Cardiac muscle cell (in vitro differentiated cells and primary cell): ENCODE measurements at places on chromosomes 4 and X.

DNA sequence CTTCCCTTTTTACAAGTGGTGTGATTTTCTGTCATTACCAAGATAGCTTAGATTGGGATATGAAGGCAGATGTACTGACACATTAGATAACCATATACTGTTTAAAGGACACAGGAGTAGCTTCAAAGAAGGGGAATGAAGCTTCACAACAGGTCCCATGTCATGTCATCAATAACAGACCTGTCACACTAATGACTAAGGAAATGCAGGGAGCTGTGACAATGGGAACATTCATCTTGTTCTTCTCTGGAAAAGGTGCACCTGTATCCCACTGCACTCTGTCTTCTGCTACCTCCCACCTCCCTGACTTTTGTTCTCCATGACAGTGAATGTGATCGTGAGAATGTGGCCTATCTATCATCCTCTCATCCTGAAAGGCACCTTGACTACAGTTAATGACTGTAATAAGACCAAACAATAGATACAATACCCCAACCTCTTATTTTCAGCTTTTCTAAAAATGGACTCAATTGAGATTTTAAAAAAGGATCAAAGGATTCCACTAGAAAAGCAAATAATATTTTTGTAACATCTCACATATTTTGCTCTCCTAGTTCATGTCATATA is 472.5 kb downstream of the STPG2 start:
- no peaks in the 10 kb centered on the region for H3K27me3 ChIP-seq
- no peak overlapping the region for H3K27ac ChIP-seq
- H3K4me1 ChIP-seq = no peaks in the 10 kb centered on the region
- H3K36me3 ChIP-seq = no peaks in the 10 kb centered on the region

DNA sequence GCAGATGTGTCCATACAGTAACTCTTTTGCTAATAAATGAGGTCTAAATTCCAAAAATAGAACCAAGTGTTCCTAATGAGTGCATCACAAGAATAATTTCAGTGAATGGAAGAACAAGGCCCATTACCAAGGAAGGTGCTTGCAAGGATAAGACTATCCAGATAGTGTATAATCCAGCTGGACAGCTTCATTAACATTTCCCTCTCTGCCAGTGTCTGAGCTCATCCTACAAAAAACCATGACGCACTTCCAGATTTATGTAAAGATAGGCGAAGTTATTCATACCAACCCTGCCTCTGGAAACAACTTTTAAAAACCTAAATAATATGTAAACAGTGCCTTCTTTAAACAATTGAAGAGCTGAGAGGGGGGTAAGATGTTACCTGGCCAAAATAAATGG is 177.9 kb upstream of the STK26 start:
- no peak overlapping the region for H3K27ac ChIP-seq
- no peaks in the 10 kb centered on the region for H3K27me3 ChIP-seq
- no peaks in the 10 kb centered on the region for H3K4me1 ChIP-seq
- no peaks in the 10 kb centered on the region for H3K36me3 ChIP-seq

- no peak overlapping the region for H3K27ac ChIP-seq
- no peaks in the 10 kb centered on the region for H3K4me1 ChIP-seq
- no peak for DNase-seq
Observed at GRCh38 chrX:153019166-153019565, 25.2 kb upstream of the PNMA5 start.

DNA sequence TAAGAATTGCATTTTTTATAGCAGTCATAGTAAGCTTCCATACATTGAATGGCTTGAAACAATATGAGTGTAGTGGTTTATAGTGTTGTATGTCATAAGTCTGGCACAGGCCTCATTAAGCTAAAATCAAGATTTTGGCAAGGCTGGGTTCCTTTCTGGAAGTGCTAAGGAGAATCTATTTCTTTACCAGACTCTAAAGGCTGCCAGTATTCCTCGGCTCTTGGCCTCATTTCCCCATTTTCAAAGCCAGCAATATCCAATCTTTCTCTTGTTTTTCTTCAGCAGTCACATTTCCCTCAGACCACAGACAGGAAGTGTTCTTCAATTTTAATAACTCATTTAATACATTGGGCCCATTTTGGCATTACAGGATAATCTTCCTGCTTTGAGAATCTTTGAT is 1155.5 kb upstream of the PABPC4L start:
- no peak overlapping the region for H3K4me3 ChIP-seq
- H3K4me1 ChIP-seq = no peaks in the 10 kb centered on the region
- no peaks in the 10 kb centered on the region for H3K27me3 ChIP-seq

- H3K27ac ChIP-seq = peak overlapping the region; percentile 23
- no peaks in the 10 kb centered on the region for H3K4me1 ChIP-seq
- H3K4me3 ChIP-seq = no peak overlapping the region
- no peaks in the 10 kb centered on the region for H3K27me3 ChIP-seq
Observed at GRCh38 chrX:65508851-65509250, 25.7 kb downstream of the LAS1L start.

- no peak for DNase-seq
- H3K27me3 ChIP-seq = no peaks in the 10 kb centered on the region
- no peak overlapping the region for H3K4me3 ChIP-seq
- H3K36me3 ChIP-seq = no peaks in the 10 kb centered on the region
Observed at GRCh38 chr4:188041721-188042120, 46.1 kb downstream of the ZFP42 start.

GRCh38 chrX:150700107-150700506 is 6.9 kb downstream of the MTMR1 start:
- no peaks in the 10 kb centered on the region for H3K4me1 ChIP-seq
- H3K27ac ChIP-seq = no peak overlapping the region
- no peak overlapping the region for H3K4me3 ChIP-seq
- no peak for DNase-seq
- no peaks in the 10 kb centered on the region for H3K27me3 ChIP-seq

GRCh38 chr4:110878413-110878812 is 255.5 kb upstream of the PITX2 start:
- DNase-seq = no peak
- no peaks in the 10 kb centered on the region for H3K4me1 ChIP-seq
- no peaks in the 10 kb centered on the region for H3K36me3 ChIP-seq
- no peak overlapping the region for H3K4me3 ChIP-seq
- no peaks in the 10 kb centered on the region for H3K27me3 ChIP-seq

- H3K27me3 ChIP-seq = peaks cover 4% of the 10 kb centered on the region
- H3K4me3 ChIP-seq = no peak overlapping the region
- peaks cover 14% of the 10 kb centered on the region for H3K4me1 ChIP-seq
- no peak overlapping the region for H3K27ac ChIP-seq
- no peaks in the 10 kb centered on the region for H3K36me3 ChIP-seq
- peak; percentile 41 for DNase-seq
Observed at GRCh38 chr4:182219411-182220056, 23.7 kb upstream of the TENM3 start.

DNA sequence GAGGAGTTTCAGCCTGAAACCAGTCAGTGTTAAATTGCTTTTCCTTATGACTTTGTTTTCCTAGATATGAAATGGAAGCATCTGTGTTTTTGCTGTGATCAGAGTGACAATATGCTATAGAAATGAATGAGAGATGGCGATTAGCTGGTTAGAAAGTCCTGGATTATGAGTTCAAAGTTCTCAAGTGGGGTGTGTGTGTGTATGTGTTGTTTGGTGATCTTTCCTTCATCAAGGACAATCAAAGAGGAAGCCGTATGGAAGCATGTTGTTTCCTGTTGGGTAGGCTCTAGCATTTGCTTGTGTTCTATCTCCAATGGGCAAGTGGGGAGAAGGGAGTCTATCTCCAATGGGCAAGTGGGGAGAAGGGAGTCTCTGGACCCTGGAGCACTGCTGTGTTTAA is 64.0 kb upstream of the STX18 start:
- H3K4me1 ChIP-seq = no peaks in the 10 kb centered on the region
- no peaks in the 10 kb centered on the region for H3K36me3 ChIP-seq
- no peaks in the 10 kb centered on the region for H3K27me3 ChIP-seq
- no peak for DNase-seq
- no peak overlapping the region for H3K4me3 ChIP-seq

DNA sequence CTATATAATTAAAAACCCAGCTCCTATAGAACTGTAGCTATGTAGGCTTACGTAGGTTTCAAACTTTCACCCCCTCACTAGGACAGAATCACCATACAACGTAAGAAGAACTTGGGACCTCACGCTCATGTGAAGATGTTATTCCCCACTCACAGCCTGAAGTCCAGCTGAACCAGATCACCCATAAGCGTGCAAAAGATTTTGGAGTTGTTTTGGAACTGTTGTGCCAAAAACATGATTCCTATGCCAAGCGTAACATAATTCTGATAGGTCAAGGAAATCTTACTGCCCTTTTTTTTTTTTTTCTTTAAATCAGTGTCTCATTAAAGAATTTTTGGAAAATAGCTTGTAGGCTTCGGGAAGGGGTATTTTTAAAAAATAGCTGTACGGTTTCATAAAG is 57.0 kb downstream of the LCORL start:
- H3K27me3 ChIP-seq = no peaks in the 10 kb centered on the region
- H3K4me1 ChIP-seq = no peaks in the 10 kb centered on the region
- H3K27ac ChIP-seq = no peak overlapping the region
- no peak for DNase-seq
- no peak overlapping the region for H3K4me3 ChIP-seq

- no peak overlapping the region for H3K4me3 ChIP-seq
- H3K27ac ChIP-seq = no peak overlapping the region
- DNase-seq = no peak
- no peaks in the 10 kb centered on the region for H3K27me3 ChIP-seq
- H3K4me1 ChIP-seq = no peaks in the 10 kb centered on the region
- no peaks in the 10 kb centered on the region for H3K36me3 ChIP-seq
Observed at GRCh38 chr4:59503731-59504130, 1696.4 kb upstream of the ADGRL3 start.

DNA sequence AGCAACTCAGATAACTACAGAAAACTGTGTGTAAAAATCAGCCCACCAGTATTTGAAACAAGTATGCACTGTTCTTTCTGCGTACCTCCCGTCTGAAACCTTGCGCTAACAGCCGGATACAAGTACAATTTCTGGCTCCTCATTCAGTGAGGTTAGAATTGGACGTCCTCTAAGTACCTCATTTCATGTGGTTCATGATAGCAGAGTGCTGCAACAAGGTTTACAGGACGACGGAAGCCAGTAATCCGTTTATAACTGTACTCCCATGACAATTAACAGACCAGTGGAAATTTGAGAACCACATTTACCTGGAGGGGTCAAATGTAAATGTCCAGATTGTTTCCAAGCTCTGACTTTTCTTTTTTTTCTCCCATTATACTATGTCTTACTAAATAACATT is 52.9 kb upstream of the TENM3 start:
- no peak overlapping the region for H3K4me3 ChIP-seq
- H3K27ac ChIP-seq = no peak overlapping the region
- H3K4me1 ChIP-seq = peaks cover 7% of the 10 kb centered on the region
- no peaks in the 10 kb centered on the region for H3K36me3 ChIP-seq
- peak; percentile 32 for DNase-seq

GRCh38 chrX:1592470-1593142 is 1.2 kb downstream of the AKAP17A start:
- peaks cover 7% of the 10 kb centered on the region for H3K4me1 ChIP-seq
- H3K36me3 ChIP-seq = peaks cover 23% of the 10 kb centered on the region
- peak overlapping the region; percentile 92 for H3K27ac ChIP-seq
- DNase-seq = peak; percentile 34
- no peaks in the 10 kb centered on the region for H3K27me3 ChIP-seq
- peak overlapping the region; percentile 75 for H3K4me3 ChIP-seq

DNA sequence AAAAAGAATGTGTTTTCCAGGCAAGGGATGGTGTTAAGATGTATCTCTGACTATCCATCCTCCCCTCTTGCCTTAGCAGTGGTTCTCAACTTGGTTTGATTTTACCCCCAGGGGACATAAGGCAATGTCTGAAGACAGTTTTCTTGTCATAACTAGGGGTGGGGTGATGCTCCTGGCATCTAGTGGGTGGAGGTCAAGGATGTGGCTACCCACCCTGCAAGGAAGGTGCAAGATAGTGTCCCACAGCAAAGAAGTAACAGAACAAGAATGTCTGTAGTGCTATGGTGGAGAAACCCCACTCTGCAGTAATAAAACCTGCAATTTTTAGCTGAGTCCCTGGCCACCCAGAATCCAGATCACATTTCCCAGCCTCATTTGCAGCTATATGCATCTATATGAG is 81.2 kb upstream of the TBL1X start:
- H3K4me1 ChIP-seq = no peaks in the 10 kb centered on the region
- no peak overlapping the region for H3K27ac ChIP-seq
- no peaks in the 10 kb centered on the region for H3K36me3 ChIP-seq
- H3K4me3 ChIP-seq = no peak overlapping the region
- no peak for DNase-seq

DNA sequence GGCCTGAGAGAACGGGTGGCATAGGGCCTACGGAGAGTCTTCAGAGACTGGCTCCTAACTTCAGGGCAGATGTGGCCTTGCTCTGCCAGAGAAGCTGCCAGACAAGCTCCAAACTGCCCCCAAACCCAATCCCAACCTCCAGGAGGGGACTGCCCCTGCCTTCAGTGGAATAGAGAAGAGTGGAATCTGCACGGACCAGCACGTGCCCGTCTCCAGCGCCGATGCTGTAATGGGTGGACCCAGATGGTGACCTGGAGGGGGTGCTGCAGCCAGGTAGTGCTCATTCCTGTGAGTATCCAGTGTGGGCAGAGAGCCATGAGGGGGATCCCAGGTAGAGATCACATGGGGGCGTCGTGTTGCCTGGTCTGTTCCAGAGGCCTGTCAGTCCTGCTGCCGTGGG is 73.2 kb upstream of the NKX1-1 start:
- peaks cover 7% of the 10 kb centered on the region for H3K27me3 ChIP-seq
- DNase-seq = no peak
- H3K4me1 ChIP-seq = no peaks in the 10 kb centered on the region
- H3K4me3 ChIP-seq = no peak overlapping the region
- no peak overlapping the region for H3K27ac ChIP-seq

DNA sequence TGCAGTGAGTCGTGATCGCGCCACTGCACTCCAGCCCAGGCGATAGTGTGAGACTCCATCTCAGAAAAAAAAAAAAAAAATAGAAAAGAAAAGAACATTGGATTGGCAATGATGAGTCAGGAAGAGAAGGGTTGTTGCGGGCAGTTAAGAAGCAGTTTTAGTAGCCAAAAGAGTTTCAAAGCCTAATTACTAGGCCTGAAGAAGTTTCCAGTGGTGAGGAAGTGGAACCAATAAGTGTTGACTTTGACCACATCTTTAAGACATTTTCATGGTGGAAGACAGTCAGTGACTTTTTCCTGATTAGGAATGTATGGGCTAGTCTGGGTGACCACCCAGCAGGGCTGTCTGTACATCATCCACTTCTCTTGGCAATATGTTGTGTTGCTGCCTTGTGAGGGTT is 442.3 kb downstream of the AFF2 start:
- H3K27me3 ChIP-seq = no peaks in the 10 kb centered on the region
- H3K27ac ChIP-seq = no peak overlapping the region
- DNase-seq = no peak
- H3K4me1 ChIP-seq = no peaks in the 10 kb centered on the region
- H3K36me3 ChIP-seq = no peaks in the 10 kb centered on the region

GRCh38 chrX:30282527-30282926 is 26.7 kb downstream of the NR0B1 start:
- no peak overlapping the region for H3K4me3 ChIP-seq
- H3K27me3 ChIP-seq = no peaks in the 10 kb centered on the region
- H3K27ac ChIP-seq = no peak overlapping the region
- no peaks in the 10 kb centered on the region for H3K36me3 ChIP-seq

- DNase-seq = no peak
- no peak overlapping the region for H3K4me3 ChIP-seq
- H3K27ac ChIP-seq = no peak overlapping the region
- peaks cover 3% of the 10 kb centered on the region for H3K4me1 ChIP-seq
Observed at GRCh38 chr4:113447061-113447460, 314.5 kb downstream of the CAMK2D start.

GRCh38 chr4:101355767-101356702 is 8.7 kb upstream of the PPP3CA start:
- no peaks in the 10 kb centered on the region for H3K36me3 ChIP-seq
- H3K4me3 ChIP-seq = no peak overlapping the region
- no peak for DNase-seq
- H3K4me1 ChIP-seq = no peaks in the 10 kb centered on the region
- H3K27me3 ChIP-seq = no peaks in the 10 kb centered on the region

- no peaks in the 10 kb centered on the region for H3K4me1 ChIP-seq
- H3K27ac ChIP-seq = no peak overlapping the region
- no peaks in the 10 kb centered on the region for H3K36me3 ChIP-seq
Observed at GRCh38 chr4:26632916-26633315, 49.0 kb downstream of the TBC1D19 start.
